NCI-H1694 treated with DMSO at 0.1 percent for 48 hours (cell line): ENCODE measurements at places on chromosomes 16 and 17.

DNA sequence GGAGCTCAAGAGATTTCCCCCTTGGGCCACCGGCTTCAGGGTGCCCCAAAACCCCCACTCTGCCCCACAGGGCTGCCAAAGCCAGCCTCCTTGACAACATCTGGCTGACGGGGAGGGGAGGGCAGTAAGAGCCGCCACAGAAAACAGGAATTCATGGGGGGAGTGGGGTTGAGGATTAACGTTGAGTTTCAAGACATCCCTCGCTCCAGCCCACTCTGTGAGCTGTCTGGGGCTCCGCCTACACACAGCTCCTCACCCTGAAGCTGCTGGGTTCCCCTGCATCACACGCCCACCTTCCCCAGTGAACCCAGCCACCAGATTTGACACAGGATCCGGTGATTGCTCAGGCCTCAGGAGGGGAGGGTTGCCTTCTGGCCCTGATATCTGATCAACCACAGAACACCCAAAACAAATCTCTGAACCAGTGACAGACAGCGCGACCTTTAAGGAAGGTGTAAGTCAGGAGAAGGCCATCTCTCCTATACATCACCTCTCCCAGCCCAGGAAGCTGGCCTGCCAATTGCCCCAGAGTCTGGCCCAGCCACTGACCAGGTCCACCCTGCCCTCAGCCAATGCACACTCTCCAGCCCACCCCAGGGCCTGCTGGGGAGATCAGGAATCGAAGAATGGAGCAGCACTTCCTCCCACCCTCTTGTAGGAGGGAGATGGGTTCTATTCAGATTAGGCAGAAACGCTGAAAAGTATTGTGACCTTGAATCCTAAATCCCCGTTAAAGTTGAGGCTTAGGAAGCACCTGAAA, 132.1 kb downstream of the CLEC16A start:
- no peak for DNase-seq

- DNase-seq, result no peak
These were observed 19.9 kb downstream of the CRAMP1 start for GRCh38 chr16:1631931-1632637.

DNA sequence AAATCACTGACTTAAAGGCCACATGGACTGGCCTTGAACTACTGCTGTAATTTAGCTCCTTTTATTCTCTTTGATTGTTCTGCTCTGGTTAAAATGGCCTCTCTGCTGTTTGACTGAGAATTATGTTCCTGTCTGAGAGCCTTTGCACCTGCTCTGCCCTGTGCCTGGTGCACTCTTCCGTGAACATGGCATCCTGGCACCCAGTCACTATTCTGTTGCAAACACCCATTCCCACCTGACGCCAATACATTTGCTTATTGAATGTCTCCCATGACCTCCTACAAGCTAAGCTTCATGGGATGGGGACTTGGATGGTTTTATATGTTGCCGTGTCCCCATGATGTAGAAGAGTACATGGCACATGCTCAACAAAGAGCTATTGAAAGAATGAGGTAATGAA, 20.1 kb downstream of the HSD17B2 start:
- no peak for DNase-seq

- no peak for DNase-seq
These were observed 528 bp downstream of the HAGHL start for GRCh38 chr16:727291-727977.

- no peak for DNase-seq
These were observed 4.2 kb downstream of the FOXC2 start for GRCh38 chr16:86570558-86571529.

GRCh38 chr16:81492311-81492761, 47.7 kb downstream of the CMIP start:
- DNase-seq, result no peak

DNA sequence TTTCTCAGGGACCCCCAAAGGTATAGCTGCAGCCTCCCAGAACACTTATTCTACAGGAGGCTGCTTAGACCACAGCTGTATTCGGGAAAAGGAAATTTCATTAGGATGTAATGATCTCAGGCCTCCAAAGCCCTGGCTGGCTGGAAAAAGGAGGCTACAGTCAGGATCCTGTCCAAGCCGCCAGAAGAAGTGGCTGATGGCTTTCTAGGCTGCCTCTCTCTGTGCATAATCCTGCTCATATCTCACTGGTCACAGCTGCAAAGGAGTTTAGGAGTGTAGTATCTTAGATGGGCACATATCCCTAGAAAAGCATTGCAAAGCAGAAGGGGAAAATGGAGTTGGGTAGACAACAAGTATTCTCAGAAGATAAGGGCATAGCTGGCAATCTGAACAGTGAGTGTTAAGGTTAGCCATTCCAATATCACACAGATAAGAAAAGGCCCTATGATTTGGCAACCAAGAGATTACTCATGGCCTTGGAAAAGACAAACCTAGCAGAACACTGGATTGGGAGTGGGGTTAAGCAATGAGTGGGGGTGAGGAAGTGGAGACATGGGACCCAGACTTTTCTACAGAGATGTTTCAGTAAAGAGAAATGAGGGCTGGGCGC, 26.0 kb upstream of the PRKCA start:
- DNase-seq, result no peak

DNA sequence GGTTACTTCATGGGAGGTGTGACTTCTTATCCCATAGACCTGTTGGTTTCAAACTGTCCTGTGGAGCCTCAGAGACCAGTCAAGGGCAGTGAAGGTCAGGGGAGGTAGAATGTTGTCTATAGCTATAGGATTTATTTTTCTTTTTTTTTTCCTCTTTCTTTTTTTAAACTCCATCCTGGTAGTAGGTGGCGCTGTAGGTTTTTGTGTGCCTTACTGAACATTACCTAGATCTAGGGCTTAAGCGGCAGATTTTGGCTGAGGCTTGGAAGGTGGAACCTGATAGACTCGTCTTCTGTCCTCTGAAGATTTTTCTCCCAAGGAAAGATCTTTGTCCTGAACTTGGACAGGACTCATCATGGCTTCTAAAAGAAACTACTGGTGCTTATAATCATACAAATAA, 8.2 kb upstream of the LASP1NB start:
- no peak for DNase-seq

- DNase-seq, result no peak
These were observed 13.0 kb upstream of the DPEP1 start for GRCh38 chr16:89600427-89600826.

DNA sequence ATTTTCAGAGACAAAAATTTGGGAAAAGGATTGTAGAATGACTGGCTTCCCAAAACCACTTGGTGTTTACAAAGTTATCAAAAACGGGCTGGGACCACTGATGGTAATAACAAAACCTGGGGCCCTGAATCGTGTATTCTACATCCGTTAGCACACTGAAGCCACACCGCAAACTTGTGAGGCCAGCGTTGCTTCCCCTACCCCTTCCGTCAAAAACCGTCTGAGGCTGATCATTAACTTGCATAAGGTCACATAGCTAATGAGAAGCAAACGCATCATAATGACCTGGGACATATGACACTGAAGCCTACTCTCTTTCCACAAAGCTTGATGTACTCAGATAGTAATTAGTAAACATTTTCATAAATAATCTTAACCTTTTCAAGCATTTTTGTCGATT, 704.3 kb downstream of the MAF start:
- DNase-seq, result no peak

GRCh38 chr17:78343543-78344201, 16.2 kb downstream of the SOCS3 start:
- DNase-seq, result peak; percentile 60

GRCh38 chr17:49337884-49338283, 24.2 kb downstream of the ZNF652 start:
- DNase-seq, result no peak

- DNase-seq, result no peak
These were observed 205.7 kb upstream of the CPHXL start for GRCh38 chr16:75931970-75932369.

DNA sequence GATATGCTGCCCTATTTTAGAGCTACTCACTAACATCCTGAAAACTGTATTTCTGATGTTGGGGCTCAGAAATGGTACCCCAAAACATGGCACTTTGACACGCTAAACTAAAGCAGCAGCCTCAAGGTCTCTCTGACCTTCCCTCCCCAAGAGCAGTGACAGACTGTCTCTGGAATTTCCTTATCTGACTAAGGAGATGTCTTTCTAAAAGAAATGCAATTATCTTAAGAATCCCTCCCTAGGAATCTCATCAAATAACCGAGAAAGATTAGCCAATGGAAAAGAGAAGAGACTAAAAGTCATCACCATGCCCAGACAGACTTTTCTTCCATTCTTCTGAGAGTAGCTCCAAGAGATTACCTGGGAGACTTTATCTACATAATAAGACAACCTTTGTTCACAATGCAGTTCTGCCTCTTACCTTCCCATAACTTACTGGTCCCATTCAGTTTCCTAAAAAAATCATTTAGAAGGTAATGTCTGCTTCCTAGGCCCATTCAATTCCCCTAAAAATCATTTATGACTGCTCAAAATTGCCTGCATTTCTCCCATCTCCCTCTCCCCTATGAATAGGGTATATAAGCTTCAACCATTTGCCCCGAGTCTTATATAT, 123.9 kb downstream of the CPPED1 start:
- DNase-seq, result no peak

DNA sequence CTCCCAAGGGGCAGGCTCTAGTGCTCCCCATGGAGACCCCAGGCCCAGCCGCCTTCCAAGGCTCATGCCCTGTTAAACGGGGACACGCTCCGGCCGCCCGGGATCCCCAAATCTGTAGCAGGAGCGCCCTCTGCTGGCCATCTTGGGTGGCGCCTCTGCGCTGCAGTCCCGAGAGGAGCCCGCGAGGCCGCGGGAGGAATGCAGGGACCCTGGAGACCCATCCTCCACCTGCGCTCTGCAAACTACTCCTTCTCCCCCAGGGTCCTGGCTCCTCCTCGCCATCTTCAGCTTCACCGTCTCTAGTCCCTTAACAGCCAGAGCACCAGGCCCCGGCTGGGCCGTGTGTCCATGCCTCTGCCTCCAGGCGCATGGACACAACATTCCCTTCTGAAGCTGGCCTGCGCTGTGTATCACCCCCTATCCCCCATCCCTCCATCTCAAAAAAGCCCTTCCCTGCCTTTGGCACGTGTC, 23.6 kb upstream of the KRT17 start:
- DNase-seq, result peak; percentile 85

- DNase-seq, result no peak
These were observed 59.1 kb downstream of the CYLD start for GRCh38 chr16:50801036-50801435.

DNA sequence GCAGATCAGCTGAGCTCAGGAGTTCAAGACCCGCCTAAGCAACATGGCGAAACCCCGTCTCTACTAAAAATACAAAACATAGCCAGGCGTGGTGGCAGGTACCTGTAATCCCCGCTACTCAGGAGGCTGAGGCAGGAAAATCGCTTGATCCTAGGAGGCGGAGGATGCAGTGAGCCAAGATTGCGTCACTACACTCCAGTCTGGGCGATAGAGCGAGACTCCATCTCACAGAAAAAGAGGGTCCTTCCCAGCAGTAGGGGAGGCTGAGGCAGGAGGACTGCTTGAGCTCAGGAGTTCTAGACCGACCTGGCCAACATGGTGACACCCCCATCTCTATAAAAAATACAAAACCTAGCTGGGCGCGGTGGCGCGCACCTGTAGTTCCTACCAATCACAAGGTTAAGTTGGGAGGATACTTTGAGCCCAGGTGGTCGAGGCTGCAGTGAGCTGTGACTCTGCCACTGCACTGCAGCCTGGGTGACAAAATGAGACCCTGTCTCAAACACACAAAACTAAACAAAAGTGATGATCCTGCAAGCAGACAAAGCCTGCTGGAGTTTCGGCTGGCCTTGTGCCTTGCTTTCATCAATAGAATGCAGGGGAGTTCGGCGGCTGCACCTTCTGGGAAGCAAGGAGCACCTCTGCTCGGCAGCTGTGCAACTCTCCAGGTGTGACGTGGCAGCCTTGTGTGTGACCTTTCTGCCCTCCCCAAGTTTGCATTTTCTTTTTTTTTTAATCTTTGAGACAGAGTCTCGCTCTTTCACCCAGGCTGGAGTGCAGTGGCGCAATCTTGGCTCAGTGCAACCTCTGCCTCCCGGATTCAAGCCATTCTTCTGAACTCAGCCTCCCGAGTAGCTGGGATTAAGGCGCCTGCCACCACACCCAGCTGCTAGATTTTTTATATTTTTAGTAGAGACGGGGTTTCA, 12.4 kb upstream of the YWHAE start:
- DNase-seq, result no peak

GRCh38 chr17:35764123-35764991, 3.7 kb downstream of the C17orf50 start:
- peak; percentile 82 for DNase-seq

DNA sequence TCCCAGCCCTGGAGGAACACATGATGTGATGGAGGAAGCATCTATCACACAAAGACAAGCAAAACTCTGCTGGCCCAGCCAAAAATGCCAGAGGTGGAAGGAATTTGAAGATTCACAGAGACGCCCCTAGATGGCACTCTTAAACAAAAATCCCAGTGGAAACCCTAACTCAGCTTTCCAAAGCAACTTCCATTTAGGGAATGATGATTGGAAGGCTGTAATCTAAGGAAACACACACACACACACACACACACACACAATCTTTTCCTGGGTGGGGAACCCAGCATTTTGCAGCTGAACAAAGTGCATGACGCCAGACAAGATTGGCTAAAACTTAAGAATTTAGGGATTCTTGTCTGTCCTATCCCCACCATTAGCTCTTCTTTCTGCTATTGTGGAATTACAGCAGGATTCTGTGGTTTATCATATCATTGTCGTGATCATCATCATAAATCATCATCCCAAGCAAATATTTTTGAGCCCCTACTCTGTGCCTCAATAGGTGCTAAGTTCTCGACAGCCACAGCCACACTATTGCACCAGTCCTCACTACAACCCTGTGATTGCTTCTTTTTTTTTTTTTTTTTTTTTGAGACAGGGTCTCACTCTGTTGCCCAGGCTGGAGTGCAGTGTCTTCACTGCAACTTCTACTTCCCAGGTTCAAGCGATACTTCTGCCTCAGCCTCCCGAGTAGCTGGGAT, 1.6 kb upstream of the LDAF1 start:
- DNase-seq, result peak; percentile 40

GRCh38 chr17:43468691-43469139, 15.1 kb upstream of the DHX8 start:
- peak; percentile 80 for DNase-seq

GRCh38 chr17:6454495-6455320, 10.5 kb downstream of the PIMREG start:
- no peak for DNase-seq

GRCh38 chr17:34556384-34556783, 23.0 kb upstream of the TMEM132E start:
- DNase-seq, result no peak

DNA sequence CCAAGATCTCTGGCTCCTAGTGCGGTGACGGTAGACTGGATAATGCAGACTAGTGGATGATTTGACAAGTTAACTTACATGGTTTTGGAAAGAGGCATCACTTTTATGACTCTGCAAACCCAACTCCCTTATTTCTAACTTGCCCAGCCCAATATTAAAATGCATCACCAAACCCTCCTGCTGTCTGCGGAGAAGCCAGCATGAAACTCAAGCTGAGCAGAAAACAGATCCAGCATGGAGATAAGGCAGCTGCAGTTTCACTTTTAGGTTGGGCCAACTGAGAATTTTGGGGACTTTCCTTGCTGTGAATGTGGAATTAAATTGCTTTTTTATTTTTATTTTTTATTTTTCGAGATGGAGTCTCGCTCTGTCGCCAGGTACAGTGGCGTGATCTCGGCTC, 27.8 kb downstream of the CDH1 start:
- DNase-seq, result no peak
